ENCODE measurements at places on chromosomes 11 and 22. TPM values are rescaled to one million over a fixed set of nuclear protein-coding genes. Genes with fewer than 3 reads are reported as not detected.

GRCh38 chr11:86442827-86443226 is 68.1 kb downstream of the CCDC81 start:
- no peak for DNase-seq

GRCh38 chr11:126743628-126744027 is 256.9 kb downstream of the KIRREL3 start:
- no peak for DNase-seq

DNA sequence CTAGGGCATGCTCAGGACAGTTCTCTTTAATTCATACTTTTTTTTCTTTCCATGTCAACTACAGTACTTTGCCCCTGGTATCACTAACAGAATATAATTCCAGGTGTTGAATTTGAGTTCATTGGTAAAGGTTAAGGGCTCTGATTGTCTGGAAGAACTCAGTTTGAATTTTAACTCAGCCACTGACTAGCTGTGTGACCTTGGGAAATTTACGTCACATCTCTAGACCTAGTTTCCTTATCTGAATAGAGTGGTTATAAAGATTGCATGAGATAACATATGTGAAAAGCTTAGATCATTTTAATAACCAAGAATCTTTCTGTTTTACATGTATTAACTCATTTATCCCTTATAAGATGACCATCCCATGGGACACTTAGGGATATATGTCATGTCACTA is 15.8 kb upstream of the ZC3H12C start:
- DNase-seq = no peak

- no peak for DNase-seq
Measured at GRCh38 chr11:128737704-128738103, 43.8 kb downstream of the FLI1 start.

- DNase-seq = no peak
Measured at GRCh38 chr11:57432714-57433163, 5.8 kb upstream of the SLC43A3 start.

- DNase-seq = no peak
Measured at GRCh38 chr11:69644962-69645675, 4.2 kb downstream of the CCND1 start.

DNA sequence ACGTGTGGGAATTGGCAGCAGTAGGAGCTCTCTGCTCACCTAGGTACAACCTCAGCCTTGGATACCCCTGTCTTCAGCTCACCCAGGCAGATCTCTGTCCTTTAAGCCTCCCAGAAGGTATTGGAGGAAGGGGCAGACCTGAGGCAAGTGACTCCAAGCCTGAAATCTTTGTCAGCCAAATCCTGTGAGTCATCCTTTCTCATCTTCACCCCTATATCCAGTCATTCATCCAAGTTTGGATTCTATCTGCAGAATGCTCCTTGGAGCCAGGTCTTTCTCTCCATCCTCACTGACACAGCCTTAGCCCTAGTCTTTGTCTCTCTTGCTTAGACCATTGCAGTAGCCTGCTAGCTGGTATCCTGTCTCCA is 10.4 kb upstream of the THY1 start:
- no peak for DNase-seq

- DNase-seq = no peak
Measured at GRCh38 chr22:24185501-24186351, 4.4 kb downstream of the SUSD2 start.

GRCh38 chr11:60849641-60850520 is 5.9 kb downstream of the PTGDR2 start:
- DNase-seq = no peak

DNA sequence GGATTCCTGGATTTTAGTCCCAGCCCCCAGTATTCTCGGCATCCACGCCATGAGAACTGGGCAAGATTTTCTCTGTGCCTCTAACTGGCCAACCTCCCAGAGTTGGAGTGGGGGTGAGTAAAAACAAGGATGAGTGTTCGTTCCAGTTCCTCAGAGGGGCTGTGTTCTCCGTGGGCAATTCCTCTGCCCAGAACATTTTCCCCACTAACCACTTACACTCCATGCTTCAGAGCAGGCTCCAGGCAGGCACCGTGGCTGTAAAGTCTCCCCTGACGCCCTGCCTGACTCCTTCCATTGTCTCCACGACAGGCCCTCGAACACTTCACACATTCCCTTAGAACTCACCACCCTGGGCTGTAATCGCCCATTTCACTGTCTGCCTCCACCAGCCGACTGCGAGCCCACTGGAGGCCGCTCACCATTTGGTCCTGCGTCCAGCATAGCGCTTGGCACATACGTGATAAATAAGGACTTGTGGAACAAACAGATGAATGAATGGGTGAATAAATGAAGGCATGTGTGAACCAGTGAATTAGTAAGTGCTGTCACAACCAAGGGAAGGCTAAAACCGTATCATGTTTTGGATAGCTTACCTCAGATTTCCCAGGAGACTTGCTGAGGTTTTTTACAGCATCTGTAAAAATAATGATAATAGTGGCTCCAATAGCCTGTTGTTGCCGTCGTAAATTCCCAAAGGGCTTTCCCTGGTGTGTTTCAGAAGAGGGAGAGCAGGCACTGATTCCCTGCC is 6.1 kb downstream of the APLNR start:
- no peak for DNase-seq

ACTN3 gene
- not detected for total RNA-seq

TIMM8B gene
- 304 TPM for total RNA-seq

ELFN2 gene
- total RNA-seq = 0.11 TPM

SLN gene
- total RNA-seq = not detected

Data from adrenal gland (tissue), 19 donors.